ENCODE measurements at places on chromosomes 6 and 20. TPM values are rescaled to one million over a fixed set of nuclear protein-coding genes. Genes with fewer than 3 reads are reported as not detected.

DNA sequence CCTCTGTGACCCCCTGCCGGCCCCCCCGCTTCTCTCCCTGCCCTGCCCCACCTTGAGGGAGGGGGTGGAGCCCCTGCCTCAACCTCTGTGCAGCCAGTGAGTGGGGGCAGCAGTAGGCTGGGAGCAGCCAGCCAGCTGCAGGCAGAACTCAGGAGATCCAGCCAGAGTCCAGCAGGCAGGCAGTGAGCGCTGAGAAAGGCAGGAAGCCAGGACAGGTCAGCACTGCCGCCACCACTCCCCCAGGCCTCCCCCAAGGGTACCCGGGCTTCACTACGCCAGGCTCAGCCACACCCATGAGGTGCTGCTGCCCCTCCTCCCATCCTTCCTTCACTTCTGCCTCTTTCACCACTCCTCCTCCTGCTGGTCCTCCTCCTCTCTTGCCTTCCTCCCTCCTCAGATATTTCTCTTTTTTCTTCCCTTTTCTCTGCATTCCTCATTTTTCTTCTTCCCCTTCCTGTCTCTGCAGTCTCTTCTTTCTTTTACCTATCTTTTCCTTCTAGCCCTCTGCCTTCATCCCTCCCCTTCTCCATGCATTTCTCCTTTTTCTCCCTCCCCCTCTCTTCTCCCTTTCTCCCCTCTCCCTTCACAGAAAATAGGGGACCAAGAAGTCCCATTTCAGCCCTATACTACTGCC lies 11.5 kb downstream of the TMEM63B start:
- no peak for DNase-seq

DNA sequence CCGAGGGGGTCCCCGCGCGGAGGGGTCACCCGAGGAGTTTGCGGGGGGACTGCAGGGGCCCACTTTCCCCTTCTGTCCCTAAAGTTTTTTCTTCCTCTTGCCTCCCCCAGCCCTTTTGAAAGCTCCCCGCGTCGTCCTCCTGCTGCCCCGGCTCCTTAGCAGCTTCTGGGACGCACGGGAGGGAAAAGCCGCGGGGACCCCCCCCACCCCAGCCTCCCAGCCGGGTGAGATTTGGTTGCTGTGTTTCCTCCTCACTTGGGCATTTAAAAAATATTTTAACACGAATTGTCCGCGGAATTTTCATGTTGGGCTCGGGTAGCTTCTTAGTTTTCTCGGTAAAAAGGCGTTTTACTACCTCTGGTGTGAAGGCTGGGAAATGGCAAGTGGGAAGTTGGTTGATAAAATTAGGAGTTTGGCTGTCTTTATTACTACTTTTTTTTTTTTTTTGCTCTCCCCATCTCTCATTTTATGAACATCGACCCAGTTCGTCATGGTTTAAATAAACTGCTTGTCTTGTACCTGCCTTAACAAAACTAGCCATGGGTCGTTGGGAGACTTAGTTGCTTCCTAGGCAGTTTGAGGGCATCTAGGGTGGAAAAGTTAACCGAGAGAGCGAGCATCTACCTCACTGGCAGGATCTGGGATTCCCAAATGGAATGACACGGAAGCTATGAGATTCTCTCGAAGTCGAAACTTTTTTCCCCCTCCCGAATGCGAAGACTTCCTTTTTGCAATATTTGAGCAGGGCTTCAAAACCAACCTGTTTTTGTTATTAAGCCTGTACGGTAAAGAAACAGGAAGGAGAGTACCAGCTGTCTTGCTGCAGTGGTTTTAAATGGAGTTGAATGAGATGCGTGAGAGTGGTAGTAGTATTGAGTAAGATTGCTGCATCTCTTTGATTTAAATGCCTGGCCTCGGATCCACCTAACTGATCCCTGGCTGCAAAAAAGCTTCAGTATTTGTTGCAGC lies 868 bp downstream of the NCOA3 start:
- peak; percentile 20 for DNase-seq

GRCh38 chr20:8515810-8516435 lies 383.9 kb downstream of the PLCB1 start:
- DNase-seq, result no peak

DNA sequence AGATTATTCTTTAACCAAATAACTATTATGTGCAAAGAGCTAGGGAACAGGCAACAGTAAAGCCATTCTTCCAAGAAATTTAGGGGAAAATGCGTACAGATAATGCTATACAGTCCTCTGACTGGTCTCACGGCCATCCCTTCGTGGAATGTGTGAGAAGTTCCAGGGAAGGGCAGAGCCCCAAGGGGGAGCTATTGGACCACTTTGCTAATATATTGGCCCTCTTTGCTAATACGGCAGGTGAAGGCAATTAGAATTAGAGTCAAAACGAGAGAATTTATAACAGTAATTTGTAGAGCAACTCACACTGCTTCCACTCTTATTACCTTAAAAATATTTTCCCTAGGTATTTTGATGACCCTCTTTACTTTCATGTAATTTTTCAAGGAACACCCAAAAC lies 140.4 kb downstream of the IMPG1 start:
- no peak for DNase-seq

DNA sequence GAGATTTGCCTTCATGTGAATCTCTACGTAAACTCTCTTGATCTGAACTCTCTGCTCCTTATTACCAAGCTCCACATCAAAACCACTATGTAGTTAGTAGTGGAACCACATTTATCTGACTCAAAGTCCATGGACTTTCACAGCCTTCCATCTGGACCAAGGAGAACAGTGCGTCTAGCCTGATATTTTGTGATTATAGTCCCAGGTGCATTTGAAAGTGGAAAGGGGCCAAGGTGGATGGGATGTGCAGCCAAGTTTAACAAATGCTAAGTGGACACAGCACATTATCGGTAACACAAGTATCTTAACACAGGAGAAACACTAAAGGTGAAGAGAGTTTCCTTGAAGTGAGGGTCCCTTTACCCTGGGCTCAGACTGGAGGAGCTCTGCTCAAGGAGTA lies 281.2 kb upstream of the SGK1 start:
- DNase-seq, result no peak

The PRSS16 gene
- 0.98 TPM for total RNA-seq

The OPN5 gene
- total RNA-seq, result not detected

DNA sequence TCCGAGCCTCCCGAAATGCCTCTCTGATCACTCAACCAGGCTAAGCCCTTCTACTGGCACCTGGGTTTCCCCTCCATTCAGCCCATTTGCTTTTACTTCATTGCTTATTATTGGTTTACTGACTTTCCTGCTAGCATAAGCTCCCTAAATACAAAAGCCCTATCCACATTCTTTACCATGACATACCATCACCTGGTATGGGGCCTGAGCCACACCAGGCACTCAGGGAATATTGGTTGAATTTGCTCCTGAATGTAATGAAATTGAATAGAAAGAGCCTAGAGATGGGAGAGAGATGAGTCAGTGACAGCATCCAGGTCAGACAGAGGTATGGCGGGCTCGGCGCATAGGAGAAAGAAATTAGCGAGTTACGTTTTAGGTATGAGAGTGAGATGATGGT lies 120.0 kb downstream of the CD164 start:
- DNase-seq, result no peak

The DOK5 gene
- total RNA-seq, result 27.7 TPM

DNA sequence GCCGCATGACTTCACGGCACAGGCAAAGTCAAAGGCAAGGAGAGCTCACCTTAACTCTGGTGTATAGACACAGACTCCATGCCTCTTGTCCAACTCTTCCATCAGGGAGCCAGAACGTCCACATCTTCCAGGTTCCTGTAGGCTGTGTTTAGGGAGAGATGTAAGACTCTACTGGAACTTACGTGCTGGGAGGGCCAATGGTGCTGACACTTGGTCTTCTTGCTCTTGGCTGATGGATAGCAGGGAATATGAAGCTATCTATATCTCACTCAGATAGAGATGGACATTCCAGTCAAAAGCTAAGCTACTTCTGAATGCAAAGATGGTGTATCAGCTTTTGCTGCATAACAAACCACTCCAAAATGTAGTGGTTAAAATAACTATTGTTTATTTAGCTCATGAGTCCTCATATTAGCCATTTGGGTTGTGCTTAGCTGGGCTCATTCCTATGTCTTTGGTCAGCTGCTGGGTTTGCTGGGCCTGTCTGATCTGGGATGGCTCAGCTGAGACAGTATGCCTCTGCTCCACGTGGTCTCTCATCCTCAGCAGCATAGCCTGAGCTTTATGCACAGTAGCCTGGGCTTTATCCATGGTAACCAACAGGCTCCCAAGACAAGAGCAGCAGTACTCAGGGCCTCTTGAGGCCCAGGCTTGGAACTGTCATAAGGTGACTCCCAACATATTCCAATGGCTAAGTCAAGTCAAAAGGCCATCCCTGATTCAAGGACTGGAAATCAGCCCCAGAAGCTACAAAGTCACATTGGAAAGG lies 111.6 kb downstream of the SNX5 start:
- no peak for DNase-seq
